ENCODE measurements at places on chromosomes 5 and 9.

- no peak for DNase-seq
Measured at GRCh38 chr9:27293996-27294395, 3.0 kb downstream of the EQTN start.

DNA sequence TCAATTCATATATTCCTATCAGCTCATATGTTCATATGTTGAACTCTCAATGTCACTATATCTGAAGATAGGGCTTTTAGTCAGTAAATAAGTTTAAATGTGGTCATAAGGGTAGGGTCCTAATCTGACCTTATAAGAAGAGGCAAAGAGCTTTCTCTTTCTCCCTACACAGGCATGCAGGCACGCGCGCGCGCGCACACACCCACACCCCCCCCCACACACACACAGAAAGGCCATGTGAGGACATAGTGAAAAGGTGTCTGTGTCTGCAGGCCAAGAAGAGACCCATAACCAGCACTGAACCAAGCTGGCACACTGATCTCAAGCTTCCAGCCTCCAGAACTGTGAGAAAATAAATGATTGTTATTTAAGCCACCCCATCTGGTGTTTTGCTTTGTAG is 76.0 kb downstream of the PDE4D start:
- DNase-seq, result no peak

DNA sequence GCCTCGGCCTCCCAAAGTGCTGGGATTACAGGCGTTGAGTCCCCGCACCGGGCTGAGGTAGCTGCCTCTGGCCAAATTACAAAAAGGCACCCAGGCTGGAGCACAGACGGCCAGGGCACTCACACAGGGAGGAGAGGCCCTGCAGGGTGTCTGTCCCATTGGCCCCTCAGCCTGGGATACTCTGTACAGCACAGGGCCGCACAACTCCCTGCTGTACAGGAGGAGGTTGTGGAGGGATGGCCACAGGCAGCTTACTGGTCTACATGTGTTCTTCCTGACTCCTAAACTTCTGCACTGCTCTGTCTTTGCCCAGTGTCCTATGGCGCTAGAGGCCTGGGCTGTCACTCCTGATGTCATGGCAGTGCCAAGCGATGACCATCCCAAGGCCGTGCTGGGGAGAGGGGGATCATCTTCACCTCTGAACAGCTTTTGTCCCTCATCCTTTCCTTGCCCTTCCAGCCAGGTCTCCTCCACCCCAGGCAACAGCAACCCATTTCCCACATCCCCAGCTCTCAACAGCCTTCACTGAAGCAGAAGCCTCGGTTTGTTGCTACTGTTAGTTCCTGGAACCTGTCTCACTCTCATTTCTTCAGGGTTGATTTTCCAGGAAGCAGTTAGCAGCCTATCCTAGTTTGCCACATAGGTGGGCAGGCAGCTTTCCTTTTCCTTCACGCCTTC is 1.8 kb upstream of the CNOT6 start:
- DNase-seq, result no peak

- no peak for DNase-seq
Measured at GRCh38 chr5:134551901-134552300, 26.4 kb downstream of the JADE2 start.

- DNase-seq, result no peak
Measured at GRCh38 chr9:3177936-3178335, 334.0 kb upstream of the PUM3 start.

DNA sequence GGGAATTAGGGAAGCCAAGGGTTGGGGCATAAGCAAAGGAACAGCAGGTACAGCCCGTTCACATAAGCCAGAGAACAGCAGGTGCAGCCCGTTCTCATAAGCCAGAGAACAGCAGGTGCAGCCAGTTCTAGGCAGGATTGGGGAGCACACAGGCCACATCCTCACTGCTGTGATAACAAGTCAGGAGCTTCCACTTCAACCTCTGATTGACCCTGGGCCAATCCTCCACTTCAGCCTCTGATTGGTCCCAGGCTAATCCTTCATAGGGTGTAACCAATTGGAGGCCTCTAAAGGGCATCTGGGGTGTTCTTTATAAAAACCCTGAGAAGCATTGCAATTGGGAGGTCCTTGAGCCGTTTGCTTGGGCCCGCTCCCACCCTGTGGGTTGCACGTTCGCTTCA is 27.5 kb downstream of the CEL start:
- peak; percentile 84 for DNase-seq

- no peak for DNase-seq
Measured at GRCh38 chr9:114883709-114884108, 46.7 kb downstream of the TNFSF8 start.

GRCh38 chr9:132163457-132163875 is 1.6 kb downstream of the NTNG2 start:
- DNase-seq, result no peak

GRCh38 chr5:124671193-124671592 is 75.2 kb downstream of the ZNF608 start:
- DNase-seq, result no peak

- no peak for DNase-seq
Measured at GRCh38 chr5:117812861-117813260, 1175.5 kb downstream of the DTWD2 start.

GRCh38 chr9:13143281-13143680 is 136.2 kb downstream of the MPDZ start:
- no peak for DNase-seq

- DNase-seq, result no peak
Measured at GRCh38 chr9:92620845-92621244, 49.1 kb downstream of the IPPK start.

DNA sequence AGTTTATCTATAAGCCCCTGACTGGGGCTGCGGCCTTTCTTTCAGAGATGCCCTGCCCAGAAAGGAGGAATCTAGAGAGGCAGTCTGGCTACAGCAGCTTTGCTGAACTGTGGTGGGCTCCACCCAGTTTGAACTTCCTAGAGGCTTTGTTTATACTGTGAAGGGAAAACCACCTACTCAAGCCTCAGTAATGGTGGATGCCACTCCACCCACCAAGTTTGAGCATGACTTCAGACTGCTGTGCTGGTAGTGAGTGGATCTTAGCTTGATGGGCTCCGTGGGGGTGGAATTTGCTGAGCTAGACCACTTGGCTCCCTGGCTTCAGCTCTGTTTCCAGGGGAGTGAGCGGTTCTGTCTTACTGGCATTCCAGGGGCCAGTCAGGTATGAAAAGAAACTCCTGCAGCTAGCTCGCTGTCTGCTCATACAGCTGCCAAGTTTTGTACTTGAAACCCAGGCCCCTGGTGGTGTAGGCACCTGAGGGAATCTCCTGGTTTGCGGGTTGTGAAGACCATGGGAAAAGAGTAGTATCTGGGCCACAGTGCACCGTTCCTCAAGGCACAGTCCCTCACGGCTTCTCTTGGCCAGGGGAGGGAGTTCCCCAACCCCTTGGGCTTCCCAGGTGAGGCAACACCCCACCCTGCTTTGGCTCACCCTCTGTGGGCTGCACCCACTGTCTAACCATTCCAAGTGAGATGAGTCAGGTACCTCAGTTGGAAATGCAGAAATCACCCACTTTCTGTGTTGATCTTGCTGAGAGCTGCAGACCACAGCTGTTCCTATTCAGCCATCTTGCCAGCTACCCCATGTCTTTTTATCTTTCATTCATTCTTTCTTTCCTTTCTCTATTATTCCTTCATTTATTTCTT is 211.8 kb upstream of the C9orf72 start:
- no peak for DNase-seq

GRCh38 chr9:69453746-69454145 is 128.7 kb downstream of the ENTREP1 start:
- DNase-seq, result no peak

DNA sequence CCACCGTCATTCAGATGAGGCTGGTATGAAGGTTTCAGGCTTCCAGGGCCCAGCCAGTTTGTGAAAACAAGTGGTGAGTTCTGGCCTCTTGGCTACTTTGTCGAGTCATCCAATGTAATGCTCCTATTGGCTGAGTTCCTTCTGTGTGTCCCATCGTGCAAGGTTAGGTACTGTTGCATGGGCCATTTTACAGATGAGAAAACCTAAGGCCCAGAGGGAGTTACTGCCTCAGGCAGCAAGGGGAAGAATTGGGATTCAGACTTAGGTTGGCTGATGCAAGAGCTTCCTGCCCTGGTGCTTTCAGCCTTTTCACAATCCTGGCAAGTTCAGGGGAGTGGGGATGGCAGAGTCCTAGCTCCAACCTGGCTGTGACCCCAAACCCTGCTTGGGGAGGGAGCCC is 17.4 kb upstream of the PITX1 start:
- DNase-seq, result no peak

DNA sequence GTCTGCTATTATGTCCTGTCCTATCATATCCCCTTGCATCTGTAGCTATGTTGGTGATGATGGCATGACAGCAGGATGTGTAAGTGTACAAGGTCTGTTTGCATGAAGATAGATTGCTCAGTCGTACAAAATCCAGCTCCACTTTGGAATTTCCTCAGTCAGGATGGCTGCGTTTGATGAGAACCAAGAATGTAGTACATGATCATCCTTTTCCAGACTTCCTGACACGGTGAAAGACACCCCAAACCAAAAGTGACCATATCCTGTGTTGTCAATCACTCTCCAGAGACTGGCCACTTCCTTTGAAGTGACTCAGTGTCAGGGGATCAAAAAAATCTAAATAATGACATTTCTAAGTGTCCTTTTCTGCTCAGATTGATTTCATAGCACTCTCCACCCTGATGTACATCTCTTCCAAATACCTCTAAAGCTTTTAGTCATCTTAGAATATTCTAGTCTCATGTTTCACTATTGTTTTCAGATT is 213.4 kb downstream of the PLK2 start:
- no peak for DNase-seq

DNA sequence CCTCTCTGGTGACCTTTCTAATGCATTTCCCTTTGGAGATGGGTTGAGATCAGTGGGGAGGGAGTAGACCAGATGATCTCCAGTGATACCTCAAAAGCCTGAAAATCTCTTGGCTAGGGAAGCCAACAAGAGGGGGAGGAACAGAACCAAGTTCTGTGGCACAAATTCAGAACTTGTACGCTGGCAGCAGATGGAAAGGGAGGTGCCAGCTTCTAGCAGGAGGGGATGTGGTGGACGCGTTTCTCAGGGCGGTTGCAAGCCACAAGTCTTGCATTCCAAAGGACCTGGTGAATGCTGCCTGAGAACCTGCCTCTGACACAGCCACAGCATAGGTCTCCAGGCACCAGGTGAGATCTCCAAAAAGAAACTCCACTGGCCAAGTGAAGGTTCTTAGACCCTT is 13.4 kb downstream of the SLIT3 start:
- DNase-seq, result no peak

- no peak for DNase-seq
Measured at GRCh38 chr9:138072897-138073296, 195.3 kb downstream of the CACNA1B start.

DNA sequence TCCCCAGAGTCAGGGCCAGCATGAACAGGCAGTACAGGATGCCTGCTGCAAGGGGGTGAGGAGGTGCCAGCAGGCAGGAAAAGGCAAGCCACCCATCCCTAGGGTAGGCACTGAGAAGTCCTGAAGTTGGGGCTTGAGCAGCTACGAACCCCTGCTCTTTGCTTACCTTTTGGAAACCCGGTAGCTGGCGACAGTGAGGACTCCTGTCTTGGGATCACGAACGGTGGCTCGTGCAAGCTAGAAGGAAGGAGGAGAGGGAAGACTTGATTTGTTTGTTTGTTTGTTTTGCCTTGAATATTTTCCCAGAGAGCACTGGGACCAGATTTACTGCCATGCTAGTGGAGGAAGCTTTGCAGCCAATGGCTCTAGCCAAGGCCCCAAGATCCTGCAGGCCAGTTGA is 23.7 kb downstream of the P4HA2 start:
- DNase-seq, result no peak

DNA sequence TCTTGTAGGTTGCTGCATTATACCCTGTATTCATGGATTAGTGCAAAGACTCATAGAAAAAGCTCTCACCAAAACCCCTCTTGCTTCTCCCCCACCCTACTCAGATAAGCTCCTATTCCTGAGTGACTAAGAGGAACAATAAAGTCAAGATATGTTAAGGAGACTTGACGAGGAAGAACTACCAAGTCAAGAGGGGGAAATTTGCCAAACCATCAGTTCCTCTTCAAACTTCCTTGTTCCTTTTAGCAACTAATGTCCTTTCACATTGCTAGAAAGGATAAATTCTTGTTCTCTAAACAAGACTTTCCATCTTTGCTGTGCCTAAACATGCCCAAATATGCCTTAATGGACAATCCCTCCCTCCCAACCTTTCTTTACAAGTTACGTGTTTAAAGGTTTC is 27.0 kb downstream of the CNOT8 start:
- no peak for DNase-seq

- DNase-seq, result no peak
Measured at GRCh38 chr9:130713286-130713960, 19.8 kb downstream of the EXOSC2 start.

- DNase-seq, result peak; percentile 43
Measured at GRCh38 chr9:107161338-107161737, 121.7 kb upstream of the RAD23B start.

DNA sequence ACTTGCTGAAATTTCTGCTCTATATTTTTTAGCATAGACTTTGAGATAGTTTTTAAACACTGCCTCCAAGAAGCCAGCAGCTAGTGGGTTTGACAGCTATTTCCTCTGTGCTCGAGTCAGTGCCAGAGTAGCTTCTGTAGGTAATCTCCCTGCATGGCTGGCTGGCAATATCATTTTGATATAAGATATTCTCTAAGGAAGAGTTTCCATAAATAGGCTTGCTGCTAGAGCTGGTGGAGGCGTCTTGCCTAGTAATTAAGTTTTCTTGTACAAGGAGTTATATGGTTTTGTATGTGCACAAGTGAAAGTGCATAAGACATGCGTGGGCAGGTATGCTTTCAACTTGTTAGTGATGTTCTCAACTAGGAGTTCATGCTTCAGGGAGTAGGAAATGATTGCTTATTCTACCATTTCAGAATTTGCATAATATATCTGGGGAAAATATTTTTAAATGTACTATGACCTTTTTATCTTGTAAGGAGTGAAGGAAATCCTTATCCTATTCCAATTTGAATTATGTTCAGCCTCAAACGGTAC is 74.1 kb upstream of the CCL21 start:
- no peak for DNase-seq

GRCh38 chr9:87883990-87884389 is 1.3 kb downstream of the SPATA31E1 start:
- no peak for DNase-seq

GRCh38 chr5:16929831-16930230 is 6.3 kb downstream of the MYO10 start:
- no peak for DNase-seq

GRCh38 chr5:74105126-74105780 is 479.3 kb downstream of the ARHGEF28 start:
- DNase-seq, result no peak

DNA sequence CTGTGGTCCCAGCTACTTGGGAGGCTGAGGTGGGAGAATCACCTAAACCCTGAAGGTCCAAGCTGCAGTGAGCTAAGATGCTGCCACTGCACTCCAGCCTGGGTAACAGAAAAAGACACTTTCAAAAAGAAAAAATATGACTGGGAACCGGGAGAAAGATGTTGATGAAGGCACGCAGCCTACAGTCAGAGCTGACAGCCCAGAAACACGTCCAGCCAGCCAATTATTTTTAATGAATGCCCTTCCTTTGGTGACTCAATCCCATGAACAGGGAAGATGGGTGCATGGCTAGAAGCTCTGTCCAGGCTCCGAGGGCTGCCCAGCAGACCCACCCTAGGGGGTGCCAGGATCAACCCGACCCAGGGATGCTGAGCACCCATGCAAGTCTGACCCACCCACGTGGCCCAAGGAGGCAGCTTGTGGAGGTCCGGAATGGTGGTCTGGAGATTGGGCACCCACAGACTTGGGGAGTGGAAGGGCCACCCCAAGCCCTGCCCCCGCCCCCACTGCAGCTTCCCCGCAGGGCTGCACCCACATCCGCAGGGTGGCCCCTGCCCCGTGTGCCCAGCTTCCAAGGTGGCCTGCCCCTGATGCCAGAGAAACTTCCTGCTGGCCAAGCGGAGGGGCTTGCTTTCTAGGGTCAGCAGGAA is 51.0 kb downstream of the ADAMTS2 start:
- DNase-seq, result no peak
